HFFc6 (cell line): ENCODE measurements at places on chromosomes 12 and 14.

- DNase-seq = no peak
These were observed 171.2 kb downstream of the ERC1 start for GRCh38 chr12:1162081-1162760.

GRCh38 chr14:93980456-93981201, 4.3 kb upstream of the ASB2 start:
- no peak for DNase-seq

DNA sequence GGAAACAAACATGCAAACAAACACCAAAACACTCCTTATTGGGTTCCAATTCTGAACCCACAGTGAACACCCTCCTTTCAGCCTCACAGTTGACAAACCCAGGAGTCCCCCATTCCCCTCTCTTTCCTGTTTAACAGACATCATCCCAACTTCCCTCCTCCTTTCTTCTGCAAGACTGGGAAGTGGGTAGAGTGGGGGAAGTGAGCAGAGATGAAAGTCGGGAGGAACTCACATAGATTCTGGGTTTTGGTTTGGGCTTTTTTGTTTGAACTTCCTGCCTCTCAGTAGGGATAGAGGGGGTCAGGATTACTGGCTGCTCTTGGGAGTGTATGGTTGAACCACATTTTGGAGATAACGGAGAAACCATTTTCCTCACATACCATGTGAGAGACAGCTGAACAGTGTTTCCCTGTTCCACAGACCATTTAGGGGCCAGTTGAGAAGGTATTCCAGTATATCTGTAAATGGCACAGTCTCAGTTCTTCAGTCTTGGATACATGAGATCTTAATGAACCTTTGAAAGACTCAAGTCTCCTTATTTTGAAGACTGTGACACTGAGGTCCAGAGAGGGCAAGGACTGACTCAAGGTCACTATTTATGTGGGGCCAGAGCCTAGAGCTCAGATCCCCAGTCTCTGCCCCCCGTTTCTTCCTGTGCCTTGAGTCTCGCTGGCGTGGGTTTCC, 3.9 kb upstream of the GPR84 start:
- no peak for DNase-seq

DNA sequence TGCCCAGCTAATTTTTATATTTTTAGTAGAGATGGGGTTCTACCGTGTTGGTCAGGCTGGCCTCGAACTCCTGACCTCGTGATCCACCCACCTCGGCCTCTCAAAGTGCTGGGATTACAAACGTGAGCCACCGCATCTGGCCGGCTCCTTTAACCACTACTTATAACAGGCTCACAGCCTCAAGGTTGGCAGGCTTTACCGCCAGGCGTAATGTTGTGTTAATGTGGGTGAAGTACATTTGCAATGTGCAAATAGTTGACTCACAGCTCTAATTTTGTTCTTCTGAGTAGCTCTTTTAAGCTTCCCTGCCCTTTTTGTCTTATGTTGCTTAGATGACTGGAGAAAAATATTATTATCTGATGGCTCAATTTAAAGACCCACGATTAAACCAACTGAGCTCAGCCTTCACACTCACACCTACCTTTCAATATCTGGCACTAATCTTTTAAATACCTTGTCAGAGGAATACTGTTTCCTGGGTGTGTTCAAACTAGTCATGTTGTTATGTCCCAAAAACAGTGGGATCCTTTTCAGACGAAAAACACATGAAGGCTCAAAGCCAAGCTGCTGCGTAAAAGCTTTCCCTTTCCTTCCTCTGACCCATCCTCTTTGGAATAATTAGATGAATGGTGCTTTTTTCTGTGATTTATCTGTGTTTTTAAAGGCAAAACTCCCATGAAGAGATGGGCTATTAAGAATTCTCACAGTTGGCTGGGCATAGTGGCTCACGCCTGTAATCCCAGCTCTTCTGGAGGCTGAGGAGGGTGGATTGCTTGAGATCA, 57.2 kb upstream of the USP44 start:
- DNase-seq = peak; percentile 25

DNA sequence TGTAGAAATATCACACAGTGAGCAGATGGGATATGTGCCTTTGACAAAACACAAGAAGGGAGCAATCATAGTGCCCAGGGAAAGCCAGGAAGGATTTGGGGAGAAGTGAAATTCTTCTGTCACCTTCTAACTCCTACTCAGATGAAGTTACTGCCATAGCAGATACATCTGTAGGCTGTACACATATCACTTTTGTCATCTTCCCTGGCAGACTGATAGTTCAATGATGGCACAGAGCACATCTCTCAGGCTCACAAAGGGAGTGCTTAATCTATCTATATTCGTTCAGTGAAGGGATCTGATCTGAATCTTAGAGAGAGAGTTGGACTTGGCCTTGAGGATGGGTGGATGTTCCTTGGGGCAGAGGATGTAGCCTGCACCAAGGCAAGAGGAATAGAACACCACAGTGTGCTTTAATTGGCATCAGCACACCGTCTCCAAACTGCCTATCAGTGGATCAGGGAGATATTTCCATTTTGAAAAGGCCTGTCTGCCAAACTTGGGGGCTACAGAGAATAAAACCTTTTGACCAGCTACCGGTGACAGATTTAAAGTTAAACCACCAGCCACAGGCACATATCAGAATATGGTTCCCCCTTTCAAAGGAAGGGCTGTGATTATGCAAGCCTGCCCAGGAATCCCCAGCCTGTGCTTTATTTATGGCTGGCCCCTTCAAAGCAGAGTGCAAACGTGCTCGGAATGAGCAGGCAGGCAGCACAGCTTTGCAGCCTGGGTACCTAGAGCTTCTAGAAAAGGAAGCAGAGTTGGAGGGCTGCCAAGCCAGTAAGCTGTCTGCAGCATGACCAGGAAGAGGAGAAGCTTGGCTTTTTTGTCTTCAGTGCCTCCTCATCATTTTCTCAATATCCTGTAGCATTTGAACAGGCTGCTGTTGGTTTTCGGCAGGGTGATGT, 165.5 kb upstream of the DYRK2 start:
- DNase-seq = peak; percentile 48

DNA sequence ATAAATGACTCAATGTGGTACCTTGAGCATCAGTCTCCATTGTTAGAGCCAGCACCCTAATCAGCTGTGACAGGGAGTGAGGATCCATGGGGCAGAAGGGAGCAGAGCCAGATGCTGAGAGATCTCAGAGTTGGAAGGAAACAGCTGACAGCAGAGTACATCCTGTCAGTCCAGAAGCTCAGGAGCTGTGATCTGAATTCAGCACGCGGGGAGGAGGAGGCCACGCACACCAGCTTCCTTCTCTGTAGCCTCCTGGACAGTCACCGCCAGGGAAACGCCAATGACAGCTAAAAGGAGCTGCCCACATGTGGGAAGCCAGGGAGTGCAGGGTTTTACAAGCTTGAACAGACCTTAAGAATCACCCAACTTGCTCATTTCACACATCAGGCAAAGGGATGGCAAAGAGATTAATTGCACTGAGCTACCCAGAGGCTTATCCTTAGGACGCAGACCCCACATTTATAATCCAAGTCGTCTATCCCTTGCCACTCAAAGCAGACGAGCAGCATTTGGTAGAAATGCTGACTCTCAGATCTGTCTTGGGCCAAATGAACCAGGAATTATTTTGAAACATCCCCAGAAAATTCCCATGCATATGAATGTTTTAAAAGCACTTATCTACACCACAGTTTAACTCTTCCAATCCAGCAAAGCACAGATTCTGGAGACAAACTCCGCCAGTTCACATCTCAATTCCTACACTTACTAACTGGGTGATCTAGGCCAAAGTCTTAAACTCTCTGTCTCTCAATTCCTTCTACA, 322.6 kb upstream of the TMTC1 start:
- DNase-seq = no peak

GRCh38 chr12:11943919-11944700, 126.6 kb upstream of the BCL2L14 start:
- no peak for DNase-seq

- DNase-seq = no peak
These were observed 82.6 kb downstream of the TMCC3 start for GRCh38 chr12:94567761-94568160.

DNA sequence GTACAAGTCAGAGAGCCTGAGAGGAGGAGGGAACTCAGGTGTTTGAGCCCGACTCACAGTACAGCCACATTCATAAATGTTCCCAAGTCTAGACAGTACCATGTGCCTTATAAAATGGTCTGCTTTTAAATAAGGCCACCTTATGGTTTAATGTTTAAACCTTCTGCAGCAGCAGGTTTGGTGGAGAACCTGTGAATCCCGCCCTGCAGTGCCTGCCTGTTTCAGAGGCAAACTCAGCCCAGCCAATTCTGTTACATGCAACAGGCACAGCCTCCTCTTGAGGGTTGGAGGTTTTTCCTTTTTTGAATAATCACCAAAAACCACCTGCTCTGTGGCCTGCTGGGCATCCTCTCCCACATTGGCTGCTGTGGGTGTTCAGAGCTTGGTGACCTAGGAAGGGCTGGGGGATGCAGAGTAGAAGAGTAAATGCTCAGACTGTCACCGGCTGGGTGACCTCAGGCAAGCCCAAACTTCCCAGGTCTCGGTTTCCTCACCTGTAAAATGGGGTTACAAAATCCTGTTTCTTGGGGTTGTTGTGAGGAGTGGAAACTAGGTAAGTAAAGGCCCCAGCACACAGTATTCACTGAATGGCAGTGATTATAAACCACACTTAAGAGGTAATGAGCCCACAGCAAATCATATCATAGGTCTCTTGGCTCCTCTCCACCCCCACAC, 28.0 kb downstream of the NUAK1 start:
- DNase-seq = no peak

GRCh38 chr12:66767536-66767935, 88.7 kb upstream of the GRIP1 start:
- no peak for DNase-seq

GRCh38 chr14:60646226-60646818, 3.0 kb downstream of the SIX1 start:
- DNase-seq = no peak

GRCh38 chr14:74979442-74980397, 23.0 kb upstream of the EIF2B2 start:
- peak; percentile 46 for DNase-seq

- DNase-seq = no peak
These were observed 781.2 kb downstream of the FLRT2 start for GRCh38 chr14:86311151-86311550.

GRCh38 chr12:96294831-96295230, 100.7 kb downstream of the ELK3 start:
- DNase-seq = peak; percentile 28

- no peak for DNase-seq
These were observed 19.6 kb upstream of the CSRP2 start for GRCh38 chr12:76898442-76898841.

DNA sequence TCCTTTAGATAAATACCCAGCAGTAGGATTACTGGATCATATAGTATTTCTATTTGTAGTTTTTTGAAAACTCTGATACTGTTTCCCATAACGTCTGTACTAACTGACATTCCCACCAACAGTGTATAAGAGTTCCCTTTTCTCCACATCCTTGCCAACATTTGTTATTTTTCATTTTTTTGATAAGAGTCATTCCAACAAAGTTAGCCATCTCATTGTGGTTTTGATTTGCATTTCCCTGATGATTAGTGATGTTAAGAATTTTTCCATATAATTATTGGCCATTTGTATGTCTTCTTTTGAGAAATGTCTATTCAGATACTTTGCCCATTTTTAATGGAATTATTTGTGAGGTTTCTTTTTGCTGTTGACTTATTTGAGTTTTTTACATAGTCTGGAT, 486.0 kb downstream of the FLRT2 start:
- no peak for DNase-seq

GRCh38 chr14:98773814-98774213, 498.2 kb downstream of the BCL11B start:
- DNase-seq = no peak

DNA sequence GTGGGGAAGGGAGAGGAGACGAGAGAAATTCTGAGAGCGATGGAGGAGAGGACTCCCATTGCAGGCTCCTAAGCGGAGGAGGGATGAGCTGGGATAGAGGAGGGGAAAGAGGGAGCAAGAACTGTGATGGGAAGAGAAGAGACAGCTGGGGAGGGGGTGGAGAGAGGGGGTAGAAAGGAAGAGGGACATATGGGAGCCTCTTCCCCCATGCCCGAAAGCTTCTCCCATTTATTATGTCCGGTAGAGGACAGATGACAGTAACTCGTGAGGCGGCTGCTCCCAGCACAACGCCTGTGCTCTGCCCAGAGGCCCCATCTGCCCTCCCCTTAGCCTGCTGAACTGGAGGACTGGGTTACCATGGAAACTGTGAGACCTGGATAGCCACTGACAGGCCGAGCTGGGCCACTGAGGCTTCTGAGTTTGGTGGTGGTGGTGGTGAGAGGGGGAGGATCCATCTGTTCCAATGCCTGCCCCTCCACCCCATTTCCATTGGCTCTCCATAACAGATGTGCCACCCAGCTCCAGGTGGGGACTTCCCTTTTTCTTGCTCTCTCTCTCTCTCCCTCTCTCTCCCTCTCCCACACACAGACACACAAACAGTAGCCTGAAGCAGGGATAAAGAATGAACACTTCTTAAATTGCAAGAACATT, 8.3 kb downstream of the CPNE6 start:
- DNase-seq = no peak

DNA sequence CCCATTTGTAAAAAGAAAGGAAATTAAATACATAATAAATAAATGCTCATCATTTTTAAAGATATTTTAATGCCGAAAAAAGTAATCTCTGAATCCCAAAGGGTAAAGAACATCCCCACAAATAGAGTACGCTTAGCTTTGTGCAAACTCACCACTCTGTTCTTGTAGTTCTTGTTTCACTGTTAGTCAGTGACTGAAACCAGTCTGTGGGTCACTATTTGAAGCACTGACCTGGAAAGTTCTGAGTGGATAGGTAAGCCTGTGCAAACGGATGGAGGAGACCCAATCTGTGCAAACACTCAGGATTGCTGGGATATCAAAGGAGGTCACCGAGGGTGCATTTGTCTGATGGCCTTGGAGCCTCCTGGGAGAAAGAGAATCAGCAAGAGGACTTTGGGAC, 68.1 kb upstream of the TSPAN11 start:
- DNase-seq = no peak

DNA sequence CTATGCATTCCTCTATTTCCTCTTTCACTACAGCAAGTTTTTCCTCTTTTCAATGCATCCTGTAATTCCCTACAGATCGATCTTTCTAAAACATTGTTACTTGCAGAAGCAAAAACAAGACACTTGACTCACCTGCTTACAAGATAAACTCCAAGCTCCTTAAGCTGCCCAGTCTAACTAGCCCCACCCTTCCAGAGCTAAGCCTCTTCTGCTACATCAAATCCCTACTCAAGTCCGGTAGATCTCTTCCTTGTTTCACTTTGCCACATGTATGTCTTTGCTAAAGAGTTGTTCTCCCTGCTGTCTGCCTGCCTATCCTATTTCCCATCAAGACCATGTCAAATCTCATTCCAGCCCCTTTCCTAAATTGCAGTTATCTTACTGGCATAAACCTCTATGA, 724.8 kb downstream of the C12orf50 start:
- DNase-seq = no peak

GRCh38 chr14:79334272-79334671, 877.0 kb downstream of the DIO2 start:
- DNase-seq = no peak
